Left ventricle myocardium inferior (tissue), 1 donor: ENCODE measurements at places on chromosomes 7 and 10.

DNA sequence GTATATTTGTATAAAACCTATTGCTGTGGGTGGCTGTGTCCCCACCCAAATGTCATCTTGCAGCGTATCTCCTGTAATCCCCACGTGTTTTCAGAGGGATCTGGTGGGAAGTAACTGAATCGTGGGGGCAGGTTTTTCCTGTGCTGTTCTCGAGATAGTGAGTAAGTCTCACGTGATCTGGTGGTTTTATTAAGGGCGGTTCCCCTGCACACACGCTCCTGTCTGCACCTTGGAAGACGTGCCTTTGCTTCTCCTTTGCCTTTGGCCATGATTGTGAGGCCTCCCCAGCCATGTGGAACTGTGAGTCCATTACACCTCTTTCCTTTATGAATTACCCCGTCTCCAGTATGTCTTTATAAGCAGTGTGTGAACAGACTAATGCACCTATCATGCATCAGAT is 97.6 kb downstream of the DYNC2I1 start:
- no peak for DNase-seq

GRCh38 chr7:145092766-145093165 is 256.9 kb upstream of the TPK1 start:
- no peak for DNase-seq

- DNase-seq, result no peak
These were observed 248.2 kb upstream of the PITRM1 start for GRCh38 chr10:3420527-3421469.

DNA sequence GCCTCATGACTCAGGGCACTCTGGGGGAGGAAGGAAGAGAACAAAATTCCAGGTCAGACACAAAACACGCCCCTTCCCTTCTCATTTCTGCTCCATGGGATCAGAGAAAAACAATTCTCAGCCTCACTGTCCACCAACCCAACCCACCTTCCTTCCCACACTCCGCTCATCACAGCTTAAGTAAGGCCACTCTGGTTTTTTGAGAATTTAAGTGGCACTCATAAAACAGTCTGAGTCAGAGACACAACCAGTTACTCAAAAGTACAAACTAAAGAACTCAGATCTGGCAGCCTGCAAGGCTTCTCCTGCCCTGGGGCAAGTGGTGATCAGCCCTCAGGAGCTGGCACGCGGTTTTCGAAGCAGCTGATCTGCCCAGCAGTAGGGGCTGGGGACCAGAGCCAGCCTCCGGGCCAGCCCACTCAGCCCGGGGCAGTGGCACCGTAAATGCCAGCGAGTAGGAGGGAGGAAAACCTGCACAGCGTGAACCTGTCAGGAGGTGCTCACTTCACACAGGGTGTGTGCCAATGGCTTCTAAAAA is 39.1 kb upstream of the ABLIM1 start:
- DNase-seq, result peak; percentile 82

- no peak for DNase-seq
These were observed 76.5 kb downstream of the INSYN2A start for GRCh38 chr10:127119936-127120335.

DNA sequence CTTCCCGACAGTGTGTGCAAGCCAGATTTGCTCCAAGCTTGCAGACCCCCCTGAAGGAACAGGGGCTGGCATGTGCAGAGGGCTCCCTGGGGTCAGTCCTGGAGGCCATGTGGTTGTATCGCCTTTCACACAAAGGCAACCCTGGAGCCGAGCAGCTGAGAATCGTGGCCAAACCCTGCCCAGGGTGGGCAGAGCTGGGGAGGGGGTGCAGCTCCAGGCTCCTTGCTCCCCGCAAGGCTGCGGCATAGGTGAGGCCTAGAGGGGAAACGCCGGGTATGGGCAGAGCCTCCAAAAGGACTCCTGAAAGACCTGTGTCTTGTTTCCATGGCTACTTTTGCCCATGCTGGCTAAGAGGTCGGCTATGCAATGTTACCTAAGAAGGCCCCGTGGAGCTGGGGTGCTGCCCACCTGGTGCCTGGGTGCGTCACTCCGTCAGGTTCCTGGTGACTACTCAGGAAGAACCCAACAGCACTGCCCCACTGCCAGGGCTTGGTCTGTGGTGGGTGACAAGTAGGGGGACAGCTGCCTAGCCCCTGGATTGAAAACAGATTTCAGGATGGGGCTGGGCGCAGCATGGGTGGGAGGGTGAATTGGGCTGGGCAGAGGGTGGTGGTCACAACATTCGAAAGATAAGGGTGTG is 171.0 kb upstream of the SHH start:
- no peak for DNase-seq

DNA sequence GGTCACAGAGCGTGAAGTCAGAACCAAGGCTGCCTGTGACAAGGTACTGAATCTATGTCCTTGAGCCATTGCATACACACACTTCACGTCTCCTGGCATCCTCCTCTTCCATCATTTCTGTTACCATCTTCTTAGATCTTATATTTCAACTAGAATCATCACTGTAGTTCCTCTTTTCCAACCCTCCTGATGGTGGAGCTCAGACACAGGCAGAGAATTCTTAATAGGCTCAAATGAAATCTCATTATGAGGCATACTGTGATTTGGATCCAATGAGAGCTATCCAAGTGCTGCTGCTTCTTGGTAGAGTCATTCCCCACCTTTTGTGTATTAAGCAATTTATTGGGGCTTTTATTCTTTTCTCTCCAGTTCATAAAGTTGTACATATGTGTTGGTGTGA is 113.2 kb downstream of the CALCR start:
- DNase-seq, result no peak

DNA sequence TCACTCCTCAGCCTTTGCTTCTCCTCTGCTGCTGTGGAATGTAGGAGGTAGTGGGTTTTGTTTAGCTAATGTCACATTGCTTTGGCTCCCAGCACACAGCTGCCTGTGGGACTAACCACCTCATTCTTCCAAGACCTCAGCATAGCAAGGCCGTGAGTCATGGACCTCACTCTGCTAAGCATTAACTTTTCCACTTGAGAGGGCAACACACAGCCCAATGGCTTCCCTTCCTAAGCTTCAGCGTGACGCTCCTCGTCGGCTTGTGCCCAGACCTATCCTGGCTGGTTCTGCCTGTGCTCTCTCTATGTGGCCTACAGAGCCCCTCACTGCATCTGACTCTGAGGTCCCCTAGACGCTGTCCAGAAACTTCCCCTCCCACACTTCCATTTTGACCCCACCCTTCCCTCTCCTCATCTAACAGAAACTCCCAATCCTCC is 23.3 kb downstream of the MYOF start:
- DNase-seq, result peak; percentile 44

GRCh38 chr10:125151553-125152449 is 8.6 kb downstream of the CTBP2 start:
- peak; percentile 44 for DNase-seq

DNA sequence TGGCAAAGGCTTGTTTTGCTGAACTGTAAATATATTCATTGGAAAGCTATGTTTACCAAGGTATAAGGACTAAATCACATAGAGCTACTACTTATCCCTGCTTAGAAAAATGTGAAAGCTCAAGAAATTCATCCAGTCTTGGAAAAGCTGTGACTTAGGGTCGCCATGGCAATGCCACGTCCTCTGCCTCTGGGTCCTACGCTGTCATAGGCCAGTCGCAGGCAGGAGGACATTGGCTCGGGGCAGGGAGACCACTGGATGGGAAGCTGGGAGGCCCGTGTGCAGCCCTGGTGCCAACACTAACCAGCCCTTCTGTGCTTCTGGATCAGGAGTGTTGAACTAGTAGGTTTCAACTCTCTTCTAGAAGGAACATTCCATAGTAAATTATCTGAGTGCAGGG is 67.3 kb upstream of the PDZD8 start:
- no peak for DNase-seq

- no peak for DNase-seq
These were observed 188.0 kb downstream of the PPP1R9A start for GRCh38 chr7:95095259-95095965.

- DNase-seq, result no peak
These were observed 7.9 kb downstream of the LUC7L2 start for GRCh38 chr7:139367438-139368155.

GRCh38 chr10:99945263-99945662 is 64.5 kb downstream of the DNMBP start:
- no peak for DNase-seq

DNA sequence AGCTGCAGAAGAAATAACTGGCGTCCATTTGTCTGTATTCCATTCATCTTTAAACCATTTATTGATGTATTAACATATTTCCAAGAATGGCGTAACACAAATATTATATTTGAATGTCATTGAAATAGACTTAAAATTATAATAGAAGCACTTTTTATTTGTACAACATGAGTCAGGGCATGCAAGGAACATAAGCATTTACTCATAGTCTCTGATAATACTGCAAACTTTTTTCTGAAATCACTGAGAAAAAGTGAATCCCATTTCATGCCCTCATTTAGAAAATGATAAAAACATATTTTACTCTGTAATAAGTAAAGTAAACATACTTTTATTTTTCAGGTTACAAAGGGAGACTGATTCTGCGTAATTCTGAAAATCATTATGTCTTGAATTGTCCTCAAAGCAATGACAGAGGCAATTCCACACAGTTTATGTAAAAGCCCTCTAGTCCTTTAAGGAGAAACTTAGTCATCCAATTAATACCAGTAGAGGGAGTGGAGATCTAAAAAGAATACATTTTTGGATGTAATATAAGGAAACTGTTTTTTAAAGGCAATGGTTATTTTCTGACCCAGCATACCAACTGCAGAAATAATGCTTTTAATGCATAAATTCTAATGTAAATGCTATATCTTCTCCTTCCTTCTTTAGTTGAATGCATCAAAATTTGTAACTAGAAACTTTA is 58.1 kb downstream of the AGMO start:
- DNase-seq, result no peak

DNA sequence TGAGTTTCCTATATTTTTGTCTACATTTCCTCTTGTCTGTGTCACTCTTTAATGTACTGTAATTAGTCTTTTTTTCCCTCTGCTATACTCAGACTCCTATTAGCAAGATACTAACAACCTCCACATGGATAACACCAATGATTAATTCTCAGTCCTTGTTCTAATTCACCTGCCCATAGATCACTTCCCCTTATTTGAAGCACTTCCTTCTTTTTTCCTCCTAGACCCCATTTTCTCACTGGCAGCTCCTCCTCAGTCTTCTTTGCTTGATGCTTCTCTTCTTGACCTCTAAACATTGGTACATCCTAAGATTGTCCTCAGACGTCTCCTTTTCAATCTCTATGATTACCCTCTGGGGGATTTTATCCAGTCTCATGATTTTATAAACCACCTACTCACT is 98.2 kb upstream of the IMMP2L start:
- no peak for DNase-seq

DNA sequence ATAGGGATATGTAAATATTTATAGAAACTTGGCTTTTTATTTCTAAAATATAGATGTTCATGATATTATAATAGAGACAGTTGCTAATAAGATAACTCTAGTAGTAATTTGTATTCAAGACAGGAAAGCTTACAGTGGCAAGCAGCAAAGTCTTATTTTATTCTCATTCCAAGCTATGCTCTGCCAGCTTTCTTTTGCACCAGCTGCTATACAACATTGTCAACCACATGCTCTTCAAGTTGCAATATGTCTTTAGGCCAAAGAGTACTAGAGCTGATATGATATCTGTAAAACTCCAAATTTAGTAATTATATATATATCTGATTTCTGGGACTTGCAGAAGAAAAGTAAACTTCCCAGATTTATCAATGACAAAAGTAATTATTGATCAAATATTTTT is 350.1 kb downstream of the HGF start:
- no peak for DNase-seq

GRCh38 chr10:71923138-71923692 is 41.0 kb upstream of the CHST3 start:
- DNase-seq, result no peak

GRCh38 chr10:74394416-74394969 is 243.5 kb downstream of the ADK start:
- DNase-seq, result no peak

GRCh38 chr7:128253701-128254100 is 12.6 kb downstream of the LEP start:
- no peak for DNase-seq

DNA sequence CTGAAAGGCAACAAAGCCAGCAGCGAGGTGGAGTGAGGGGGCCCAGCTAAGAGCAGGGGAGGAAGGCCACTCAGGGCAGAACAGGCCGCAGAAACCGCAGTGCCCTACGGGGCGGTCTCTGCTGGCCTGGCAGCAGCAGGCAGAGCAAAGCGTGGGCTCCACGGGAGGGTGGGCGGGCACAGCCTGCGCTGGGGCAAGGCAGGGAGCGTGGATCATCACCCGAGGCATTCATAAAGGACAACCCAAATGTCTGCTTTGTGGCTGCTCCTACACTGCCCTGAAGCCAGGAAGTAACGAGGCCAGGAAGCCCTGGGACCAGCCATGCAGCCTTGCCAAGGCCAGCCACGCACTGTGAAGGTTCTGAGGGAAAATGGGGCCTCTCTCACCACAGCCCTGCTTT is 127.5 kb downstream of the MAD1L1 start:
- no peak for DNase-seq

- DNase-seq, result no peak
These were observed 662.5 kb downstream of the KCNMA1 start for GRCh38 chr10:76975126-76975525.

DNA sequence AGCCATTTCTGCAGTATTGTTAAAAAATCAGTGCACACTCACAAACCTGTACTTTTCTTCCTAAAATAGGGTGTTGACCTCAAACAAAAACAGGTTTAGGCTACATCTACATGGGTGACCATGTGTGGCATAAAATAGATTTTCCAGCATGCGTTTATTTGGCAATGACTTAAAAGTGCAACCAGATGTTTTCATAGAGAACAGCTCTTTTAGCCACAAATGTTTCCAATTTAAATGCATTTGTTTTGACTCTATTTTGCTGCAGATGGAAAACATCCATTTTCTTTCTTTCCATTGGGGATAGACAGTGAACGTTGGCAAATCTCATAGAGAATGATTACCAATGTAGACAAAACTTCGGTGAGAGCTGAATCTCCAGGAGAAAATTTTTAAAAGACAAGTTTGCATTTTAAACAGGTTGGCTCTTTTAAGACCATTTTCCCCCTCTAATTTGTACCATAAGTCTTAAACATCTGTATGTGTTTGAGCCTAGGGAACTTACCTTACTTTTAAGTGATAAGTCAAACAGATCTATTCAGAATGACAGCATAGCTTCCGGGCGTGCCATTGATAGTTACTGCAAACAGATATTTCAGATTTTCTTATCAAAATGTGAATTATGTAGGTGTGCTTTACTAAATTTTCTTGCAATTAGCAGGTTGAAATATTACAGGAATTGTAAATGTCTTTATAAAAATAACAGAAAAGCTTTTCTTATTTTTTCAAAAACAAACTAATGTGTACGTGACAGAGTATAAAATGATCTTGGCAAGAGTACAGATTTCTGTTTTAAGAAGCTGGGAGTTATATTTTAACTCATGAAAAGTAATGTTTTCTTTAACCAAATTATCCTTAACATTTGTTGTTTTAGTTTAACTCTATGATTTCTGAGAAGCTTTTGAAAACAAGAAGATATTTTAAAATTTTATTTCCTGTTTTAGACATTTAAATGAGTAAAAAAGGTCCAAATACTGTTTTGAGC is 144.9 kb downstream of the HGF start:
- no peak for DNase-seq
